IPS-NIHi11 (cell line): ENCODE measurements at places on chromosomes 5 and 9.

DNA sequence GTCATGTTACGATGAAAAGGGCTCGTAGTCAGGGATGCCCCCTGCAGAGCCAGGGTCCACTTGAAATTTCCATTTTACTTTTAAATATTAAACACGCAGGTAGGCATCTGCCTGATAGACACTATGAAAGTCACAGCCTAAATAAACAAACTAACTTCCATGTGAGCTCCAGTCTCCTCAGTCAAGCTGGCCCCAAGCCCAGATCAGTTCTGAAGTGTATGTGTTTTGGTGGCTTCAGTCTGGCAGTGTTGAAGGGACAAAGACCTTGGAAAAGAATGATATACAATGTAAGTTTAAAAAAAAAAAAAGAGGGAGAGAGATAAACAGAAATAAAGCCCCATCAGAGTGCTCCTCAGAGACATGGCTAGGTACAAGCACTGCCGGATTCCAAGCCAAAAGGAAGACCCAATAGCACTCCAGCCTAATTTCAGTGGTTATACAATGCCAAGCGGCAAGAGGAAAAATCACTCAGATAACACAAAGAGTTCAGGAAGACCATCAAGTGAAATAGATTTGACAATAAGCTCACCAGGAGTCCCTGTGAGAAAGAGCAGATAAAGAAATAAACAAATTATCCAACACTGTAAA is 181.0 kb downstream of the BNC2 start:
- DNase-seq: no peak

GRCh38 chr5:131462454-131462853 is 172.6 kb downstream of the RAPGEF6 start:
- DNase-seq: no peak

DNA sequence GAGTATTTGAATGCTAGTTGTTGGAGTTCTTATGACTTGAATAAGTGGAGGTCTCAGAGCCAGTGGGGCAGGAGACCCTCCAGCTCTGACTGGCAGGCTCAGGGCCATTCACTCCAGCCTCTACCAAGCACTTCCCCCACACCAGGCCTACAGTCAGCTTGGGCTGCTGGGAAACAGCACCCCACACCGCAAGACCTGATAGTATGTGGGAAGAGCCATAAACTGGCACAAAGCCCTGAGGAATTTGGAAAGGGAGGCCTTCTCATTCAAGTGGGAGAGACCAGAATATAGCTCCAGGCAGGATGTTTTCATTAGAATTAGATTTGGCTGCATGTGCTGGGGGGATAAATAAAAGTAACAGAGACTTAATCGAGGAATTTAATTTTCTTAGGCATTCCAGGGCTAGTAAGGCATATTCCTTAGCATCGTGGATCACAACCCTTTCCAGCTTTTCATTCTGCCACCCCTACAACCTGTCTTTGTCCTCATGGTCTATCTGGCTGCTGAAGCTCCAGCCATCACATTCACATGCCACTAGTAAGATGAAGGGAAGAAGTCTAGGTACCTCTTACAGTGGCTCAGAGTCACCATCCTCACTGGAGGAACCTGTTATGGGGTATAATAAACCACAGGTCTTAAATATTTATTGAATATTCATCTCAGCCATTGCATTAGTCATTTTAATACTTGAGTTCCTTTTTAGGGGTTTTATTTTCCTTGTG is 47.5 kb downstream of the TMOD1 start:
- no peak for DNase-seq

DNA sequence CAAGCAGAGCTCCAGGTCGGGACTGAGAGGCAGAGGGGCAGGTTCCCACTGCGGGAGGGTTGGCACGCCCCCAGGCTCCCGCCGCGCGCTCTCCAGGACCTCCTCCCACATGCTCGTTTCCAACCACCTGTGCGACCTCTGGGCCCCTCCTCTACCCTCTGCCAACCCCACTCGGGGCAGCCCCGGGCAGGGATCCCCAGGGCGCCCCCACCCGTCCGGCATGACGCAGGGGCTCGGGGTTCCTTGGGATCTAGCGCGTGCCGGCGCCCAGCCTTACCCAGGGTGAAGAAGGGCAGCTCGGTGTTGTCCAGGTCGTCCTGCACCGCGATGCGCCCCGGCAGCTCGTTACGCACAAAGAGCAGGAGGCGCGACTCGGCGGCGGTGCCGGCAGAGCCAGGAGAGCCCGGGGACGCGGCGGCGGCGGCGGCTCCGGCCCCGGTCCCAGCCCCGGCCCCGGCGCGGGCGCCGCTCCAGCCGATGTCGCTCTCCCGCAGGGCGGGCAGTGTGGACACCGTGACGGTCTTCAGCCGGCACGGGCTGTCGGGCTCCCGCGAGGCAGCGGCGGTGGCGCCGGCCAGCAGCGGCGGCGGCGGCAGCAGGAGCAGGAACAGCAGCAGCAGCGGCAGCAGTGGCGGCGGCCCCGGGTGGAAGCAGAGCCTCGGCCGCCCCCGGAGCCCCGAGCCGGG is 494 bp downstream of the ASTN2 start:
- DNase-seq: peak; percentile 60

DNA sequence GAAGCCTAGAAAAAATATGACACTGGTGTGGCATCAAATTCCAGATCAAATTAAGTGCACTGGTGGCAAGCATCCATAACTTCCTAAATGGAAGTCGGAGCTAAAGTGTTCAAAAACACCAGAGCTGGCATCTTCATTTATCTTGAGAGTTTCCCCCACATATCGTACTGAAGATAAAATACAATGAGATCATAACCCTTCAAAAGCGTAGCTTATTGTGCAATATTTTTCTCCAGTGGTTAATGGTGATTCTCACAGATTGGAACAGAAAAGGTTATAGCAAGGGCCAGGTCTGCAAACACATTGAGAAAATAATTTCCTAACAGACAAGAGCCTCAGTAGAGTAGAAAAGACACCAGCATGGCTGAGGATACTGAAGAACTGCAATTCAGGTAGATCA is 147.6 kb downstream of the SEMA5A start:
- DNase-seq: no peak

DNA sequence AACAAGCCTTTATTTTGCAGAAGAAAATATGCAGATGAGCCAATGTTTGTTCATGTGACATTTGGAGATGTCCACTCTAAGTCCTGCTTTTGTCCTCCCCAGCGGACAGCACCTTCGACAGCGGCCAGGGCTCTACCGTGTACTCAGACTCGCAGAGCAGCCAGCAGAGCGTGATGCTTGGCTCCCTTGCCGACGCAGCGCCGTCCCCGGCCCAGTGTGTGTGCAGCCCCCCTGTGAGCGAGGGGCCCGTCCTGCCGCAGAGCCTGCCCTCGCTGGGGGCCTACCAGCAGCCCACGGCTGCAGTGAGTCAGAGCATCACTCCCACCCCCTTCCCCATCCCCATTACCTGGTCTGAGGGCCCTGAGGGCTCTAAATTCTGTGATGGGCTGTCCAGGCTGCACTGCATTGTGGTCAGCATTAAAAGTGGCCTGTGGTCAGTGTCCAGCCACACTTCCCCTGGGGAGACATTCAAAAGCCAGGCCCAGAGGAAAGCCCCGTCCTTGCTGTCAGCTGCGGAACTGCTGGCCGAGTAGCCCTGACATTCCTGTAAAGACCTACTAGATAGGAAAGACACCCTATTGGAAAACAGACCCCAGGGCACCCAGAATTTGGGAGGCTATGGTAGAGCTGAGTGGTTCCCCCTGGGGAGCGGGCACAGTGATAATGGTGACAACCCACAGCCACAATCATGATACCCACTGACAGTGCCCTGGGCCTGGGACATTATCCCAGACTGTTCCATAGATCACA is 69.0 kb downstream of the WNK2 start:
- no peak for DNase-seq

- DNase-seq: no peak
These were observed 18.4 kb downstream of the BASP1 start for GRCh38 chr5:17235731-17236330.

DNA sequence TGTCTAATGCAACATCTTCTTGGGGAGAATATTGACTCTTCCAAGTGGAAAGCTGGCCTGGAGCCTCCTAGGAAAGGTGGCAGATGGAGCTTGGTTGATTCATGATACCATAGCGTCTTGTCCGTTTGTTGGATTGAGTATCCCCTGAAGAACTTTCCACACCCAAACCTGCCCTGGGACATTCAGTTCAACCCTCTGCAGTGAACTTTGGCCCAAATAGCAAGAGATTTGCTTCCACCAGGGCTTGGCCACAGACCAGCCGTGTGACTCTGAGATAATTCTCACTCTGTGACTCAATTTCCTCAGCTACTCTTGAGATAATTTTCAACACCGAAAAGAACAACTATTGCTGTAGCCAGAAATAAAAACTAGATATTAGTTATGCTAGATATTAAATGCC is 108.0 kb upstream of the RAD23B start:
- no peak for DNase-seq

DNA sequence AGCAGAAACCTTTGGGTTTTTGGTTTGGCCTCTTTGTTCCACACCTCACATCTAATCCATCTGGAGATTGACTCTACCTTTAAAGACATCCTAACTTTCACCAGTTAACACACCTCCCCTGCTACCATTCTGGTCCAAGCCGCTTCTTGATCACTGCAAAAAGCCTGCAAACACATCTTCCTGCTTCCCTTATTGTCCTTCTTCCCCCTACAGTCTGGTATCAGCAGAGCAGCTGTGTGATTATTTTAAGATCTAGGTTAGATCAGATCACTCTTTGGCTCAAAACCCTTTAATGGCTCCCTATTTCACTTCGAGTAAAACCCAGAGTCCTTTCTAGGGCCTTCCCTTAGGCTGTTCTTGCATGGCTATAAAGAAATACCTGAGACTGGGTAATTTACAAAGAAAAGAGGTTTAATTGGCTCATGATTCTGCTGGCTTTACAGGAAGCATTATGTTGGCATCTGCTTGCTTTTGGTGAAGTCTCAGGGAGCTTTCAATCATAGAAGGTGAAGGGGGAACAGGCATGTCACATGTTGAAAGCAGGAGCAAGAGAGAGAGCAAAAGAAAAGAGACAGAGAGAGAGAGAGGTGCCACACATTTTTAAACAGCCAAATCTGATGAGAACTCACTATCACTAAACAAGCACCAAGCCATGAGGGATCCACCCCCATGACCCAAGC is 1.5 kb upstream of the TEX10 start:
- no peak for DNase-seq

DNA sequence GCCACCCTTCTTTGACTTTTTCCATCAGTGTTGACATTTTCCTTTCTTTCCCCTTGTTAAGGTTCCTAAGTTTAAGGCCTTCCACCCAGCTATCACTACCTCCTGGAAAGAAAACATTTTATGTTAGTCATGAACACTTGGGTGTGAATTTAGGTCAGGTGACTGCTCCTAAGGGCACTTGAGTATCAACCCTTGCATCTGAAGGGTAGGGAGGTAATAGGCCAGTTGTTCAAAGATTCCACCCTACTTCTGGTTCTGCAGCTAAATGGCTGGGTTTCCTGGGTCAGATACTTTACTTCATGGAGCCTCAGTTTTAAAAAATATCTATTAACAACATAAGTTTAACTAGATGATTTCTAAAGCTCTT is 49.1 kb upstream of the OSMR start:
- DNase-seq: no peak

GRCh38 chr5:73496984-73497457 is 1.2 kb upstream of the BTF3 start:
- peak; percentile 25 for DNase-seq

DNA sequence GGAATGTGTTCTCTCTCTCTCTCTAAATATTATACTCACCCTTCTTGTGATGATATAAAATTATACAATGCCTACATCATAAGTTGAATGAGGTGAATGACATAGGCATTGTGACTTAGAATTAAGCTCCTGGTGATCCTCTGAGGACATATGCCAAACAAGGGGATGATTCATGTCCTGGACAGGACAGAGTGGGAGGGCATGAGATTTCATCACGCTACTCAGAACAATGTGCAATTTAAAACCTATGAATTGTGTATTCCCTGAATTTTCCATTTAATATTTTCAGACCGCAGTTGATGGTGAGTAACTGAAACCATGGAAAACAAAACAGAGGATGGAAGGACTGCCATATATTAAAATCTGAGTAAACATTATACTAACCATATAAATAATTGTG is 782.2 kb upstream of the NUDT12 start:
- no peak for DNase-seq

DNA sequence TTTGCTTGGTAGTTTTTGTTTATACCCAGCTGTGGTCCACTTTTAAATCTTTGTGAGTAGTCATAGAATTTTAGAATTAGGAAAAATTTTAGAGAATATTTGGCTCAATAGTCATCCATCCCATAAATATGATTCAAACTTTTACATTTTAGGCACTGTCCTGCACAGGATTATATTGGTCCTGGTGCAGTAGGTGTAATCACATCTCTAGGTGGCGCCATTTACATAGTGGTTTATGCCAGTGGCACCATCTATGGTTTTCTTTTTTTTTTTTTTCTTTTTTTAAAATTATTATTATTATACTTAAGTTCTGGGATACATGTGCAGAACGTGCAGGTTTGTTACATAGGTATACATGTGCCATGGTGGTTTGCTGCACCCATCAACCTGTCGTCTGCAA is 260.7 kb upstream of the KCNN2 start:
- peak; percentile 33 for DNase-seq

- no peak for DNase-seq
These were observed 9.8 kb upstream of the IRF1 start for GRCh38 chr5:132500244-132500930.

GRCh38 chr5:169301986-169302385 is 1.0 kb upstream of the SLIT3 start:
- DNase-seq: no peak

DNA sequence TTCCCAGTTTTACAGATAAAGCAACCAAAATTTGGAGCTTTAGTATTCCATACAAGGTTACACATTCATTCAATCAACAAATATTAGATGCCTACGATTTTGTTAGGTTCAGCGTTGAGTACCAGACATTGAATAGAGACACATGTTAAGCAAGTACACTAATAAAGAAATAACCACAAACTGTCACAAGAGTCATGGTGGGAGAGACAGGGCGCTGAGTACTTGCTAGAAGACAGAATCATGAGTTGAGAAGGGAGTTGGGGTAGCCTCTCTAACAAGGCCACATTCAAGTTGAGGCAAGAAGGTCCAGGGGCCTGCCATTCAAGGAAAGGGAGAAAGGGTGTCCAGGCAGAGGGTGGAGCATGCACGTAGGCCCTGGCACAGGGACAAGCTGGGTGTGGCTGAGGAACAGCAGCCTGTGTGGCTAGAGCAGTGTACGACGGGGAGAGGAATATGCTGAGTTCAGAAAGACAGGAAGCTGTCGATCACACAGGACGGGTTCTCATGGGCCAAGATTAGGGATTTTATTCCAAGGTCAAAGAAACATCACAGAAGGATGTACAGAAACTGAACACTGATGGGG is 17.0 kb downstream of the CDK5RAP2 start:
- DNase-seq: no peak

DNA sequence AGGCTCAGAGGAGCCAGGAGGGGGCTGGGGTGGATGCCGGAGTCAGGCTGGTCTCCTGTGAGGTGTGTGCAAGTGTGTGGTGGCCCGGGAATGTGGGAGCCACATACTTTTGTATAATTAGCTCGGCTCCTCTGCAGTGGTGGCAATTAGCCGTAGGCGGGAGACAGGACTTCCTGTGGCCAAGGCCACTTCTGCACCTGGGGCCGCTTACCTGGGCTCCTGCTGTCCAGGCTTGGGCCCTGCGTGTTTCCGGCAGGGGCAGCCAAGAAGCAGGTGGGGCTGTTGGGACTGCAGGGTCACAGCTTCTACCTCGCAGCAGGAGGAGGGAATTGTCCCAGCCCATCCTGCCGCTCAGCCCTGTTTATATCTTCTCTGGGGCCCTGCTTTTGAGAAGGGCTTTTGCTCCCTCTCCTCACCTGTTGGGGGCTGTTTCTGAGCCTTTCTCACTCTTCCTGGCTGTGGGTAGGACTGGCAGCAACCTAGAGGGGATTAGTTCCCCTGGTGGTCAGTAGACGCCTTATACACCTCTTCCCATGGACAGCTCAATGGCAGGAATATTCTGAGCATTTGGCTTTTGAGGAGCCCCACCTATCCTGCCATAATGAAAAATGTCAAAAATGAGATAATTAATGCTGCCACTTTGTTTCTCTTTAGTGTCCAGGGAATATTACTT is 145.4 kb upstream of the PITX1 start:
- DNase-seq: peak; percentile 49
